ENCODE measurements at places on chromosomes 5 and 9. TPM values are rescaled to one million over a fixed set of nuclear protein-coding genes. Genes with fewer than 3 reads are reported as not detected.
A peak's percentile ranks its signal among the peaks of the same experiment; 100 is the strongest.

GRCh38 chr5:103208460-103208859, 50.1 kb upstream of the MACIR start:
- no peak overlapping the region for H3K4me3 ChIP-seq
- H3K4me1 ChIP-seq: no peaks in the 10 kb centered on the region
- H3K27me3 ChIP-seq: no peaks in the 10 kb centered on the region
- H3K36me3 ChIP-seq: no peaks in the 10 kb centered on the region
- H3K27ac ChIP-seq: no peak overlapping the region
- no peak for DNase-seq

- peaks cover 71% of the 10 kb centered on the region for H3K4me1 ChIP-seq
- no peaks in the 10 kb centered on the region for H3K36me3 ChIP-seq
- no peak overlapping the region for H3K4me3 ChIP-seq
- DNase-seq: no peak
- peak overlapping the region; percentile 97 for H3K27ac ChIP-seq
Measured at GRCh38 chr9:35905051-35905781, 786 bp upstream of the HRCT1 start.

DNA sequence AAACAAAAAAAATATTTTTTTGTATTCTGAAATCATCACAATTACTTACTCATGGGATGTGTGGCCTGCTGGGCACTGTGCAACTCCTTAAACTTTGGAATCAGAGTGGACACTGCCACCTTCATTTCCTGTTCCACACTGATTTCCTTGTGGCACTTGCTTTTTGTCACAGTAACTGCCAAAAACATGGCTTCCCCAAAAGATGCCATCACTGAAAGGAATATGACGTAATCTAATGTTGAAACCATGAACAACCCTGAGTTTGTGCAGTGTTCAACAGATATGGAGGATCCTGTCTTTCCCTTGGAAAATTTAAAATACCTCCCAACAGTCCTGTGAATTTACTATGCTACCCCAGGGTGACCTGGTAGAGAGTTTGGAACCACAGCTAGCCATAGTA, 12.6 kb upstream of the IL12B start:
- peaks cover 15% of the 10 kb centered on the region for H3K4me1 ChIP-seq
- no peaks in the 10 kb centered on the region for H3K36me3 ChIP-seq
- H3K27ac ChIP-seq: no peak overlapping the region
- no peak for DNase-seq

DNA sequence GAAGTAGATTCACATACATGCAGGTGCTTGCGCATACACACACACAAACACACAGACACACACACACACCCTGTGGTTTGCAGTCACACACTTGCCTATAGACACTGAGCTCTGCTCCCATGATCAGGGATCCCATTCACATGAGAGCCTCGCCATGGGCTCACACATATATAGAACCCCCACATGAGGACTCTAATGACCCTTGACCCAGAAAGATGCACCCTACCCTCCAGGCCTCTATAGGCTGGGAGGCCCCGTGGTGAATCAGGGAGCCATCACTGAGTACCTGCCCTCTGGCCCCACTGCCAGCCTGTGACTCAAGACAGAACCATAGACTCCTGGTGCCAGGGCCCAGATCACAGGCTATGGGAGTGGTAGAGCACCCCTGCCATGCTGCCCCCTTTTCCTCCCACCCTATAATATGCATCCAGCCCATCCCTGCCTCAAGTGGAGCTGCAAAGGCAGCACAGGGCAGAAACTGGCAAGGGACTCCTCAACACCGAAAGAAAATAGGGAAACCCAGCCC, 3.3 kb upstream of the AQP3 start:
- H3K4me3 ChIP-seq: no peak overlapping the region
- DNase-seq: no peak
- H3K4me1 ChIP-seq: peaks cover 15% of the 10 kb centered on the region
- H3K27ac ChIP-seq: no peak overlapping the region

The GRXCR2 gene
- total RNA-seq: not detected

Data from upper lobe of right lung (tissue), 1 donor.